ENCODE measurements at places on chromosomes 7 and 10.
A peak's percentile ranks its signal among the peaks of the same experiment; 100 is the strongest.

- DNase-seq, result no peak
These were observed 585.6 kb upstream of the MKI67 start for GRCh38 chr10:128711806-128712205.

GRCh38 chr7:107047902-107048782 is 3.6 kb downstream of the PRKAR2B start:
- no peak for DNase-seq

DNA sequence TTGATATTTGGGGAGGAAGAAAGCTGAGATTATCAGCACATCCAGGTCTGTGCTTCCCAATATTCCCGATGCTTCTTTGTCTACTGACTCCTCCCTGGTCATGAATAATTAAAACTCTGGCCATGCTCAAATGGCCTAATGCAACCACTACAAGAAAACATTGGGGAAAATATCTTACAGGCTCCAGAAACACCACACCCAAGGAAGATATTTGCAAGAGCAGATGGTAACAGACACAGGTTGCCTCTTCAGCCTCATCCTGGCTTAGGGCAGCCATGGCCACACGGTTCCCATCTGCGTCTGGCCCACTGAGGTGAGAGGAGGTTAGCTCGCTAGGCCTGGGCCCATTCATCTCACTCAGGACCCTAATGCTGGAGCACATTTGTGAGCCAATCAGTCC is 108.4 kb upstream of the SDK1 start:
- no peak for DNase-seq

GRCh38 chr7:132359743-132360142 is 216.5 kb downstream of the PLXNA4 start:
- DNase-seq, result no peak

- DNase-seq, result no peak
These were observed 52.3 kb upstream of the CALCR start for GRCh38 chr7:93626869-93627268.

DNA sequence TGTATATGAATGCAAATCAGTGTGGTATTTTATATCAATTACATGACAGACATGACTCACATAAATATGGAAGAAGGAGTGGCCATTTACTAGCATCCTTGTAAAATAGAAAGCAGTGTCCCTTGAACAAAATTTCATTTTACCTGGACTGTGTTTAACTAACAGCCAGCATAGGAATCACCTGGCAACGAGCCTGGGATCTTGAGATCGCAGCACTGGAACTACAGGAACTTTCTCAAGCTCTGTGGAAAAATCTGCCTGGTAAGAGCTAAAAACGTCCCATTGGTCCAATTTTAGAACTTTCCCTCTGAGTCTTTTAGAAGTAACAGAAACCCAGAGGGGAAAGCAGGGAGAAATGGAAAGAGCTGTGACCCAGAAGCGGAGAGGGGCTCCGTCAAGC is 68.9 kb upstream of the AMPH start:
- DNase-seq, result no peak

DNA sequence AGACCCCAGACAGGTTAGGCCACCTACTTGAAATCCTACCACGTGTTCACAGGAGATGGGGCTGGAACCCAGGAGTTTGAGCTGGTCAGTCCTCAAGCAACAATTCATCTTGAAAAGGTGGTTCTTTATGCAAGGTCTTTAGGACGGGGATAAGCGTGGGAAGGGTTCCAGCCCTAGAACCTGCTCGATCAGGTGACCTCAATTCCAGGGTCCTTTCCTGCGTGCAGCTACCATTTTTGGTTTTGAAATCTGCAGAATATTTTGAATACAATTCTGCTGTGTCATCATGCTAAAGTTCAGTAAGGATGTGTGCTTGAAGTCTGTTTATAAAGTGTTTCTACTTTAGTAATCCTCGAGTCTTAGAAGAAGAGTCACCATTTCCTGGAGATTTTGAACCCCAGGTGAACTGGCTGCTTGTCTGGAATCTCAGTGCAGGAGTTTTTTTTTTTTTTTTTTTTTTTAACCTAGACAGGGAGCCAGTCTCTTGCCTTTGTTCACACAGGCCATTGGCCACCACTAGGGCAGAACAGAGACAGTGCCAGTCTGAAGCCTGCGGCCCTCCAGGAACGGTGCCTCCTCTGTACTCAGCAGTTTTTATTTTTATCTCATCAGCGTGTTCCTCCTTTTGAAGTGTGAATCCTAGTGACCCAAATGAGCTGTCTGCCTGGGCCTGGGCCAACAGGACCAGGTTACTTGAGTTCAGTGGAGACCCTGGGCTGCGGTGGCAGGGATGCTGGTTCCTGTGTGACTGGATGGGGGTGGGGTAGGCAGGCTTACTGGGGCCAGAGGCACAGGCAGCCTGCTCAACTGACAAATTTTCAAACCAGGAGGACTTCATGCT is 54.6 kb downstream of the EEPD1 start:
- DNase-seq, result peak; percentile 18

DNA sequence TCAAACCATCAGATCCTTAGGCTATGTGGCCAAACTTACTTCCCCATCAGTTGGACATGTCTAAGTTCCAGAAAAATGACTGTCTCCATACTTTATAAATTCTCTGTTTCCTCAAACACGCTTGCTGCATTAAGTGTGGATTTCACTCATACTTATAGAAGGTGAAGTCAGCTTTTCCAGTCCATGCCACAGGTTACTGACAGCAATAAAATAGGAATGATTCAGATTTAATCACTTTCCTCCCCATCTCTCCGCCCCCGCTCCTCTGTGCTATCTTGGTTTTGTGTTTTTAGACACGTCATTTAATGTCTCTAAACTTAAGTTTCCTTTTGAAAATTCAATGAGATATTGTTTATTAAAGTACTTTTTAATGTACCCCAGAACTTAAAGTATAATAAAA is 1098.0 kb upstream of the C7orf33 start:
- DNase-seq, result no peak

- no peak for DNase-seq
These were observed 436.7 kb downstream of the TNS3 start for GRCh38 chr7:47145186-47145725.

DNA sequence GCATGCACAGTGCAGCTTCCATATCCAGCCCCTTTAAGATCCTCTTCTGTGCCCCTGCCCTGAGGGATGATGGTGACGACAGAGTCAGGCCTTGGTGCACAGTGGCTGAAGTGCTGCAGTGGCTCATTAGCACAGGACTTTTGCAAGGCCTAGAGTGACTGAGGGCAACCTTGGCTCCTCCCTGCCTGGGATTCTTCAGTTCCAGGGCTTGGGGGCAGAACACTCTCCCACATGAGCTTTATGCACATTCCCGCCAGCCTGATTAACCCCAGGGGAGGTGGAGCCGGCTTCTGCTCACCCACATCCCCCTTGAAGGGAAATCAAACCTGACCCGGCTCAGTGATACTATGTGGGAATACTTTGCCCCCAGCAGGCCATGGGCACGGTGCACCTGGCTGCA is 253.4 kb downstream of the GALNT17 start:
- no peak for DNase-seq
